ENCODE measurements at places on chromosomes 3 and 15.
A peak's percentile ranks its signal among the peaks of the same experiment; 100 is the strongest.

DNA sequence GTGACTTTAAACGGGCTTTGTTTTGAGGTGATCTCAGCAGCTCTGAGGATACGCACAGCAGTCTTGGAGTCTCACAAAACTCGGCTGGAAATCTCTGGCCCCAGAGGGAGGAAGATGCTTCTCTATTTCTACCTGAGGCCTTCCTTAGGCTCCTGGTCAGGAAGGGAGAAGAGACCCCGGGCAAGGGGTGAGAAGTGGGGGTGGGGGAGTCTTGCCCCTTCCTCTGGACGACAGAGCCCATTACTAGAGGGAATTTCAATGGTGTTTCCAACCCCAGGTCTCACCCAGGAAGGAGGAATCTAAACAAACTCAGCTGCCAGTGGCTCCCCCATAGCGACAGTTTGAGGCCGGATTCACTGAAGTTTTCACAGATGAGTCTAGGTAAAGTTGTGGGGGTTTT is 37.4 kb upstream of the PCSK6 start:
- no peak for DNase-seq

GRCh38 chr3:31356941-31357340 is 175.8 kb upstream of the STT3B start:
- no peak for DNase-seq

GRCh38 chr3:95971573-95971972 is 842.8 kb upstream of the EPHA6 start:
- DNase-seq: no peak

DNA sequence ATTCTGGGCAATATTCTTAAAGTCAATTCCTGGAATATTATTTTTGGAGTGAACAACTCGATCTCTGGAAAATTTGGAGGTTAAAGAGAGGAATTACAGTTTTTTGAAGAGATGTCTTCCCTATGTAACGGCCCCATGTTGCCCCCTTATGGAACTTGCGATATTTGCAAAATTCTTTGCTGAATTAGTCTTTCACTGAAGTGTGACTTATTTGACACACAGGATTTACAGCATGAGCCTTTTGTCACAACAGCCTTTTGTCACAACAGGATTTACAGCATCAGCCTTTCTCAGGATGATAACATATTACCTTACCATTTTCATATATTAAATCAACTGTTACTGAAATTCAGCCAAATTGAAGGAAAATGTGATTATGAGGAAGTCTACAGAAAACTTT is 37.8 kb upstream of the SPTSSB start:
- DNase-seq: peak; percentile 40

- peak; percentile 32 for DNase-seq
These were observed 52.8 kb downstream of the PLXNA1 start for GRCh38 chr3:127035677-127036076.
